Inflammatory macrophage treated with lipopolysaccharide for 4 hours (primary cell): ENCODE measurements at places on chromosomes 12 and 14.
A peak's percentile ranks its signal among the peaks of the same experiment; 100 is the strongest.

- DNase-seq = peak; percentile 94
These were observed 2.0 kb downstream of the EEA1 start for GRCh38 chr12:92927055-92927435.

DNA sequence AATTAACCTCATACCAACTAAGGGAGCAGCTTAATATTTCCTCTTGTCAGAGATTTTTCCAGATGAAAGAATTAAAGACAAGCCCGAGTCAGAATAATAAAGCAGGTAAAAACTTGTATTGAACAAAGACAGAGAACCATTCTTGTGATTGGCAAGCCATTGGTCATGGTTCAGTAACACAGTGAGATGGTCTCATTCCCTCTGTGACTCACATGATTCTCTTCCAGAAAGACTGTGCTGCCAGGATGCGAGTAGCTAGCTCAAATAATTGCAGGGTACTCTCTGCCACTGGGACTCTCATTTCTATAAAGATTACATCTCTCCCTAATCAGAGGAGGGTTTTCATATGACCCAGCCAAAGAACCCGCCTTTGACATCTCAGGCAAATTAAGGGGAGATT is 179.4 kb downstream of the PHLDA1 start:
- no peak for DNase-seq

DNA sequence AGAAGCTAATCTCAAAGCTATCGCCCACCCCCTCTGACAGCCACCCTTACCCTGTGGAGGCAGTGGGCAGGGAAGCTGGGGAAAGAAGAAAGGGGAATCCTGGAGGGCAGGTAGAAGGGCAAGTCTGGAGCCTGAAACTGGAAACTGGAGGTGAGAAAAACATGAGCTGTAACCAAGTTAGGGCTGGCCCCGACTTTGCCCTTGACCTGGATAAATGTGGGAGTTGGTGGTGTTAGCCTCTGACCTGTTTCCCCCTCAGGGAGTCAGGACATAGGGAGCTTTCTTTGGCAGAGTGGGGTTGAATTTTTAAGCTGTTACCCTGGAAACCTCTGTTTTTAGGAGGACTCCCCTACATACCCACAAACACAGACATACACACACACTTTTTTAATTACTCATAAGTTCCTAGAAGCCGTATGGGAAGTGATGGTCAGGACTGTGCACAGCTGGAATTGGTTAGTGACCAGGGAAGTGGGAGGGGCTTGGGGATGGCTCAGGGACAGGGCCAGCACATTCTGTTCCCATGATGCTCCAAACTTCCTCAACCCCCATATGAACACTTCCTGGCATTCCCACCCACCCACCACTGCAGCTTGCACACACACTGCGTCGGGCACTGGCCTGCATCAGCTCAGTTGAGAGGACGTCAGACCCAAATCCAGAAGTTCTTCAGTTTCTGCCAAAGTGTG is 5.0 kb upstream of the MMP19 start:
- peak; percentile 97 for DNase-seq

GRCh38 chr12:107457362-107457935 is 228.2 kb upstream of the PWP1 start:
- no peak for DNase-seq

GRCh38 chr12:112806721-112807120 is 15.2 kb downstream of the RPH3A start:
- no peak for DNase-seq

- no peak for DNase-seq
These were observed 16.1 kb downstream of the LTBR start for GRCh38 chr12:6399884-6400644.

GRCh38 chr12:19261773-19262172 is 132.2 kb downstream of the PLEKHA5 start:
- DNase-seq = no peak

DNA sequence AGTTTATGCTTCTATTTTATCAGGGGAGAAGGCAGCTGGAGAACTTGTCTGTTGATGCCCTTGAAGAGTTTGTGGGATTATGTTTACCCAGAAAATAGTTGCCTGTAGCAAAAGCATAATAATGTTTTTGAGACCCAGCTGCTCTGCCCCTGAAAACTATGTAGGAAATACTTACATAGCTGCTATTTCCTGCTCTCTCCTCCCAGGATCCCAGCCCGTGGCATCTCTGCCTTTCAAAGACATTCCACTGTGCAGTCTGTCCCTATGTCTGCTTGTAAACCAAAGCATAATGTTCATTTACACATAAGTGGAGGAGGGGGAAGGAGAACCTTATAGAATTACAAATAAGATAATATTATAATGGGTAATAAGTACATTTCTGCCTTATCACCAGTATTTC is 198.7 kb downstream of the SYT1 start:
- no peak for DNase-seq

DNA sequence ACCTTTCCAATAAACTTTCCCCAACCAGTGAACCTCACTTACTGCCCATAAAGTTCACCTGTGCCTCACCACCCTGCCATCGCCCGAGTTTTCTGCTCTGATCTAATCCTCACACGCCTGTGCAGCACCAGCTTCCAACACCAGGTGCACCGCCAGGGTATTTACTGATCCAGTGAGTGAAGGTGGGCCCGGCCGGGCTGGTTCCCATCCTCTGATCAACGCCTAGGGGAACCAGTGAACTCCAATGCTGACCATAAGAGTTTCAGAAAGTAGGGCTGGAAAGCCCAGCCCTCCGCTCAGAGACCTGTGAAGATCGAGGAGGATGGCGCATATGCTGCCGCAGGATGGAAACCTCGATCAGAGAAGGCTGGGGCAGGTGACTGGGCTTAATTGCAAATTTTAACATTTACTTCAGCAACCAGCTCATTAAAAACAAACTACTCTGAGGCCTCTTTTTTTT is 685 bp upstream of the MYL6B start:
- DNase-seq = peak; percentile 21

GRCh38 chr14:30527196-30527595 is 31.8 kb upstream of the G2E3 start:
- DNase-seq = no peak

DNA sequence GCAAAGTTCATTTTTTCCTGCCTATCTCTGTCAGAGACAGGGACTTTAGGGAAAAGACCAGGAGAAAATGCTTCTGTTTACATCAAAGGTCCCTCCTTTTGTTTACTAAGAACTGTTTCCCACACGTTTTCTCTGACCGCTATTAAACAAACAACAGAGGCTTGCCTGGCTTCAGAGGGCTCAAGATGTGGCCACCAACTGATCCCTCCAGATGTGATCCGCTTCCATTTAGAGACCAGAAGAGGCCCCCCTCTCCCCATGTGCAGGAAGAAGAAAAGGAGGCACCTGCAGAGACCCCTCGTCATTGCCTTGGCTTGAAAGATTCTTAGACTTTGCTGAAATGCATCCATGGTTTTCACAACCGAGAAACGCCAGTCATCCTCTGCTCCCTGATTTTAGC is 217.9 kb upstream of the PWP1 start:
- DNase-seq = no peak

- DNase-seq = no peak
These were observed 54.9 kb downstream of the SRGAP1 start for GRCh38 chr12:63899396-63899795.

- DNase-seq = no peak
These were observed 31.5 kb upstream of the CACNA2D4 start for GRCh38 chr12:1949771-1950470.

GRCh38 chr12:25056486-25057130 is 107.7 kb upstream of the BCAT1 start:
- DNase-seq = peak; percentile 16

DNA sequence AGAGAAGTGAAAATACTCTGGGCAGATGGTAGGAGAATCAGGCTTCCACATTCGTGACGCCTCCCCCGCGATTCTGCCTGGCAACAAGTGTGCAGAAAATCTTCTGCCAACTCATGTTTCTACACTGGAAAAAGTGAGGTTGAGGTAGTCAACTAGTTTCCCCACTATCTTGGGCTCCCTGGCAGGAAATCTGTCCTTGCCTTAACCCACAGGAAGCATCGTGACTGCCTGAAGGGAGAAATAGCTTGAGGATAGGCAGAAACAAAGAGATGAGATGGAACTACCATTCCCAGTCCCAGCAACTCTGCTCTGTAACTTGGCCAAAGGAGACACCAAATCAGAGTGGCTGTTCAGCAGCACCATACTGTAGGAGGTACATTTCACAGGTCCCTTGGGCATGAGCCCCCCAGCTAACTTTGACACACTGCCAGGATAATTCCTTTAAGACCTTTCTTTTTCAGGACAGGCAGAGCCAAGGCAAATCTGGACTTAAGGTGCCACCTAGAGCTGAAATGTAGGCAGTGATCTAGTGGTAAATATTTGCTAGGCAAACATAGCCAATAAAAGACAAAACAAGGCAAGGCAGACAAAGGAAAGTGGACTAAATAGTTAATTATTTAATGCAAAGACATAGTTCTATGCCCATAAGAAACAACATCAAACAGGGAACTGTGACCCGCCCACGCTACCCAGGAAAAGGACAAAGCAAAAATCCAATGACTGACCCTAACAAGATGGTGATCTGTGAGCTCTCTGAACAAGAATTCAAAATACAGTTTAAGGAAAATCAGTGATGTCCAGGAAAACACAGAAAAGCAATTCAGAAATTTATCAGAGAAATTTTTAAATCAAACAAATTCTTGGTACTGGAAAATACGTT is 205.1 kb downstream of the PTPRO start:
- peak; percentile 88 for DNase-seq

- DNase-seq = no peak
These were observed 32.0 kb downstream of the RXYLT1 start for GRCh38 chr12:63811755-63812154.

DNA sequence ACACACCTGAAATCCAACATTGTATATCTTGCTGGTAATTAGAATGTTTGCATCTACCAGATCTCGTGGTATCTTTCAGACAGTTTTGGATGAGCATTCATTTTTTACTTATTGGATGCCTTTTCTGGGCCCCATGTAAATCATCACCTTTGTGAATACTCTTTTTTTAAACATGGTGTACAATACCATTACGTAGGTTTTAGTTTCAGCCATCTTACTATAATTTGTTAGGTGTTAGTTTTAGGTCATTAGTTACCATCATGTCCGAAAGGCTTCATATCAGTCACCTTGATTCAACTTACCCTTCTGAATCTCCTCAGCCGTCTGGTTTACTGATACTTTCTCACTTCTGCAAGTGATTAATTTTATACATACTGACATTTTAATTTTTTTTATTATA is 5.3 kb downstream of the EIF2S1 start:
- DNase-seq = no peak

- no peak for DNase-seq
These were observed 534.7 kb downstream of the RPS29 start for GRCh38 chr14:49051328-49052060.

- no peak for DNase-seq
These were observed 24.2 kb downstream of the ZNF664 start for GRCh38 chr12:123997033-123997822.

DNA sequence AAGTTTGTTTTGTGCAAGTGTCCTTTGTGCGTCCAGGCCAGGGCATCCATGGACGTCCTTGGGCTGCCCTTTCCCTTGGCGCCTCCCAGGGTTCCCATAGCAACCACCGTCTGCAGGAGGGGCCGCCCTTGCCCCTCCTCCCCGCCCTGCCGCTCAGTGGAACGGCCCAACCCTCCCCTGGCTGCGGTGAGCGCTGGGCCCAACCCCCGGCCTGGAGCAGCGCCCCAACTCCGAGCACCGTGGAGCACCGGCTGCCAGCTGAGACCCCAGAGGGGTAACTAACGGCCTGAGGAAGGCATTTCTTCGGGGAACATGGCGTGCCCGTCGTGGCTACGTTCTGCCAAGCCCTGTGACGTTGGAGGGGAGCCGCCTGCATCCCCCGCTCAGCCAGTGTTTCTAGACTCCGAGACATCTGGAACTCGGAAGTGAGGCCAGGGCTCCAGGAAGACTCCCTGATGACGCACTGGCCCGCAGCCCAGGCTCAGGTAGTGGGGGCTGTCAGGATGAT is 5.3 kb upstream of the ACACB start:
- peak; percentile 65 for DNase-seq

DNA sequence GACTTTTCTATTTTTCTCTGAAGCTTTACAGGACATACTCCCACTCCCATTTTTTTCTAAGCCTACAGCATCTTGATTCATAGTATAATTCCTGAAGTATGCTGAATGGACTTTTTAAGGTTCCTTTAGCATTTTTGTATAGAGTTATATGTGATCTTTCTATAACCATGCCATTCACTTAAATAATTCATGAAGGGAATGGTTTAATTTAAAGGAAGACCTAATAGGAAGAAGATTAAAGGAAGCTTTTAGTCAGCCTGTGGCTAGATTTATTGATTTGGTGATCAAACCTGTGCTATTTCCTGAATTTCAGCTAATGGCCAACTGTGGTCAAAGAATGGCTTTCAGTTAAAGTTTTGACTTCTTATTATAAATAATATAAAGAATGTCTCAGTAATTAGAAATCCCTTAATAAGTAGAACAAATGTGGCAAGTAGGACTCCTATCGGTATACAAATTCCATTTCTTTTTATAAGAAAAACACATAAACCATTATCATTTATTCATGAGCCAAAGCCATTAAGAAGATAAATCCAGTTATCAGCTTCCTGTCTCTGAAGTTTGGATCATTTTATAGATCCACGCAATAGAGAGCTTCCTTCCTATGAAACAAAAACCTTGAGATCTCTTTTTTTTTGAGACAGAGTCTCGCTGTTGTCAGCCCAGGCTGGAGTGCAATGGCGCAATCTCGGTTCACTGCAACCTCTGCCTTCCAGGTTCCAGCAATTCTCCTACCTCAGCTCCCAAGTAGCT is 4.0 kb upstream of the MAPK1IP1L start:
- DNase-seq = no peak

- DNase-seq = no peak
These were observed 5.5 kb downstream of the BTG1 start for GRCh38 chr12:92140156-92140555.

GRCh38 chr14:68665792-68666204 is 127.1 kb downstream of the ZFP36L1 start:
- no peak for DNase-seq

- DNase-seq = peak; percentile 51
These were observed 32.1 kb downstream of the CMKLR1 start for GRCh38 chr12:108307006-108307405.

- DNase-seq = no peak
These were observed 2.8 kb downstream of the FAM234B start for GRCh38 chr12:13046964-13047363.

- no peak for DNase-seq
These were observed 70.5 kb upstream of the ANO4 start for GRCh38 chr12:100724071-100724470.

- no peak for DNase-seq
These were observed 189.5 kb downstream of the TTC8 start for GRCh38 chr14:89013698-89014568.

- no peak for DNase-seq
These were observed 14.9 kb upstream of the IFT81 start for GRCh38 chr12:110109037-110109836.

DNA sequence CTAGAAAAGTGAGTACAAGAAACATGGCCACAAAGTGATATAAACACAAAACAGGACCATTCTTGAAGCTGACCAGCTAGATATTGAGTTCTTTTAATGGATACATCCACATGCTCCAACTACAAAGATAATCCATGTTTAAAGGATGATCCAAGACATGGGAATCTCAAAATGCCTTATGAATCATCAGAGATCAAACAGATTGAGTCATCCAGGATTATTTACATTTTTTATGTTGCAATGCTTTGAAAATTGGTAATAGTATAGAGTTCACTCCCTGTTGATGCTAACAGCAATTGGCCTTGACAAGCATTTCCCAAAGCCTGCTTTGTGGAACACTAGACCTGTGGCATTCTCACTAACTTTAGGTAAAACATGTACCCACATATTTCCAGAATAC is 293.0 kb upstream of the TBX3 start:
- no peak for DNase-seq
